ENCODE measurements at places on chromosomes 13 and 19.

DNA sequence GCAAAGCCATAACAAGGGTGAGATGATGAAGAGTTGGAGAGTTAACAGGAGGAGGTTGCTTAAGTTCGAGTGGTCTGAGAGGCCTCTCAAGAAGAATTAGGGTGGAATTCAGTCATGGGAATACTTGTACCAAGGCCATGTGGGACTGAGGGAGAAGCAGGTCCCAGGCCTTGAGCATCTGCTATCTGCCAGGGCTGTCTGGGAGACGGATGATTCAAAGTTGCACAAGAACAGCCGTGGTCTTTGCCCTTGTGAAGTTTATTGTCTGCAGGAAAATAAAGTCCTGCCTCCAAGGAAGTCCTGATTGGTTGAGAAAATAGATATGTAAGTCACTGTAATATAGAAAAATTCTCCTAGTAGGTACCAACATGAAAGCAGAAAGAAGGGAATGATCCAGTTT, 178.8 kb upstream of the RFC3 start:
- no peak for DNase-seq

- no peak for DNase-seq
Observed at GRCh38 chr19:58560921-58561320, 2.5 kb upstream of the UBE2M start.

DNA sequence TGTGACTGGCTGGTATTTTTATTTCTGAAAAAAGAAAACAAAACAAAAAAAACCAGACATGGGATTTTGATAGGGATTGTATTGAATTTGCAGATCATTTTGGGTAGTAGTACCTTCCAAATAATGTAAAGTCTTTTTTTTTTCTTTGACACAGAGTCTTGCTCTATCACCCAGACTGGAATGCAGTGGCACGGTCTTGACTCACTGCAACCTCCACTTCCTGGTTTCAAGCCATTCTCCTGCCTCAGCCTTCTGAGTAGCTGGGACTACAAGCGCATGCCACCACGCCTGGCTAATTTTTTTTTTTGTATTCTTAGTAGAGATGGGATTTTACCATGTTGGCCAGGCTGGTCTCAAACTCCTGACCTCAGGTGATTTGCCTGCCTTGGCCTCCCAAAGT, 4.2 kb downstream of the ZNF101 start:
- DNase-seq, result no peak

DNA sequence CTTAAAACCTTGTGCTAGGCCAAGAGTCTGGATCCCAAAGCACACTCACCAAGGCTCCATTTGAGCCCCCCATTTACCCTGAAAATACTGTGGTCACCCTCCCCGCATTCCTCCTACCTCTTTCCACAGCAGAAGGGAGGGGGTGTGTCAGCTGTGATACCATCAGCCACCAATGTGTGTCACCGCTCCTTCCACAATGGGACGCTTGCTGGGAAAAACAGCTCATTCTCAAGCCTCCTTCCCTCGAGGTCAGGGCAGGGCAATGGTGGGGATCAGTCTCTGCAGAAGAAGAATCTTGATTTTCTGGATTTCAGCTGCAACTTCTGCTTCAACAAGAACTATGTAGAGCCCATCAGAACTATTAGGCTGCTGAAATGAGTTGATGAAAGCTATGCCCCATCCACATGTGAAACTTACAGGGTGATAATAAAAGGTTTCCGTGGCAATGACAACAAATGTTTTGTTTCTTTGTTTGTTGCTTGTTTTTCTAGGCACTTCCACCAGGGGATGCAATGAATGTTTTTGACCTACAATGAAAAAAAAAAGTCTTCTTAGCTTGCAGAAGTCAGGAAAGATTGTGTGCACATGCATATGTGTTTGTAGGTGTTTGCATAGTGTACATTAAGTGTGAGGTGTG, 26.4 kb upstream of the ZNF507 start:
- no peak for DNase-seq

GRCh38 chr13:110506859-110507566, 54.5 kb downstream of the RAB20 start:
- DNase-seq, result no peak

GRCh38 chr13:106140476-106140875, 395.0 kb downstream of the EFNB2 start:
- no peak for DNase-seq

- DNase-seq, result no peak
Observed at GRCh38 chr13:35055705-35056104, 113.6 kb downstream of the NBEA start.

DNA sequence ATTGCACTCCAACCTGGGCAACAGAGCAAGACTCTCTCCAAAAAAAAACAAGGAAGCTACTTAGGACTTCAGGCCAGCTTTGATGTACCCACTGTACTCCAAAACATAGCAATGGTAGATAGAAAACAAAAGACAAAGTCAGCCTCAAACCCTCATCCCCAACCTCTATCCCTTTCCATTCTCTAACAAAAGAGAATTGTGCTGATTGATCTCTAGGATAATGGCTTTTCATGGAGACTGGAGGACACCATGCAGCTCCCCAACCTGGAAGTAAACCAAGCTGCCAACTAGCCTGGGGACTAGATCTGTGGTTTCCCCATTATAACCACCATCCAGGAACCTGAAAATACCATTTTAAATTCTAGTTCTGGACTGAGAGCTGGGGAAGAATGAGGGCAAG, 4.3 kb upstream of the ZDHHC20 start:
- no peak for DNase-seq

DNA sequence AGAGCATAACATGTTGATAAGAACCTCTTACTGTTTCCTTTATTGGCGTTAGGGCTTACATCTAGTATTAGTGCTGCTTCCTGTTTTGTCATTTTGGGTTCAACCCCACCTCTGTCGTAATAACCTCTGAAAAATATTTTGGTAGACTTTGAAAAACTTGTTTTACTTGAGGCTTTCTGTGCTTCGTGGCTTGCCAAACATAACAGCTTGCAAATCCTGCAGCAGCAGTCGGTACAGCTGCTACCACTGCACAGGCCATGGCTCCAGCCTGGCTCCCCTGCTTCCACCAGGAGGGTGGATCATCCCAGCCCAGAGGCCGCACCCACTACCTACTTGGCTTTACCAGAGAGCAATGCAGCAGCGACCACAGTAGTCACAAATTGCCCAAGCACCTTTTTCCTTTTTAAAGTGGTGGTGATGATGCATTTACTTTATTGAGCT, 11.8 kb upstream of the CEACAM4 start:
- no peak for DNase-seq

GRCh38 chr13:27920677-27921420, 1.0 kb downstream of the PDX1 start:
- no peak for DNase-seq

GRCh38 chr19:15891434-15891833, 6.4 kb downstream of the CYP4F2 start:
- no peak for DNase-seq

DNA sequence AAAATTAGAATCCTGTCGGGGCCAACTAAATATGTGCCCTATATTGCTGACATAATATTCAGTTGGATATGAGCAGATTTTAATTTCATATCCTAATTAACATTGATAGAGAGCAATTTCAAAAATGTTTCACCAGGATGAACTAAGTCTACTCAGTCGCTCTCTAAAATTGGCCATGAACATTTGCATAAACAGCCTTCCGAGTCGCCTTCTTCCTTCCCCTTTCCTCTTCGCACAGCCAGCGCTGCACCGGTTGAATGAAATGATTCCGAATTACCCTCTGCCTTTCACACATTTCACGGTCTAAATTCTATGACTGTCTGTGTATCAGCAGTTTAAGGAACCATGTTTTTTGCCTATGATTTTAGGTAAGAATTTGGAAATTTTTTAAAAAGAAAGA, 413.7 kb downstream of the LIG4 start:
- DNase-seq, result no peak

GRCh38 chr13:24854311-24854710, 90.3 kb downstream of the RNF17 start:
- DNase-seq, result no peak

DNA sequence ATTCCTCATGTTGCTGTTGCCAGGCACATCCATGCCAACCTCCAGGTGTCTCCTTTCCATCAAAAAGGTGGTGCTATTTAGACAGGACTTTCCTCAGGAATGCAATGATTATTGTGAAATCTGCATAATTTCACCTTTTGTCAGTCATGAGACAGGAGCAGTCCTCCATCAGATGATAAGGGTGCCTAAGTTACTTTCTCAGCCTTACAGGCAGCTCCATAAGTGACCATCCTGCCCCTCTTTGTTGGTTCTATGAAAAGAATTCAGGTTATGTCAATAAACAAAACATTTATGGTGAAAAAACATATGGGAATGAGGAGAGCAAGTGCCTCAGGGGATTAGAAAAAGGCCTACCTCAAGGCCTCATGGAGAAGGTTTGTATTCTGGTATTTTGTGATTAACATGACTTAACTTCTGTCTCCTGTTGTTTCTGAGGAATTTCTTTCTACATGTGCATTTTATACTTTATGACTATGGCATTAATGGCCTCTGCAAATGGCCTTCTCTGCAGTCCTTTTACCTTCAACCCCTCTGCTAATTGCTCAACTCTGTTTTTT, 110.3 kb upstream of the DIAPH3 start:
- no peak for DNase-seq

GRCh38 chr19:43901395-43902390, 33.4 kb downstream of the ZNF45 start:
- peak; percentile 79 for DNase-seq

- no peak for DNase-seq
Observed at GRCh38 chr13:73096638-73097037, 37.8 kb downstream of the KLF5 start.

DNA sequence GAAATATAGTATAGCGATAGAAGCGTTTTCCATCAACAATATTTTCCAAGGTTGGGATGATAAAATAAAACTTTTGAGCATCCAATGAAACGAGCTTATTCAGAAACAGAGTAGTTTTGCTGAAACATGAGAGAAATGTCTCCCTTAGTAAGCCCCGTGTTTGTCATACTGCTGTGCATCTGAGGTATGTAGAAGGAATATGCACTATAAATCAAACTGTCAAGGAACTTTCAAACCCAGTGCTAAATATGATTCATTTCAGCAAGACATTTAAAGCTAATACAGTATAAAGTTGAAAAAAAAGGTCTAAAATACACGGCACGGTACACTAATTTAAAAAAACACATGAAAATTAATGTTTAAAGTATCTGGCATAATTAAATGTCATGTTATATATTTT, 546.2 kb downstream of the SLITRK5 start:
- peak; percentile 5 for DNase-seq

GRCh38 chr13:19591864-19592263, 30.5 kb upstream of the TPTE2 start:
- no peak for DNase-seq

GRCh38 chr19:33674626-33675367, 53.0 kb downstream of the CHST8 start:
- DNase-seq, result no peak

DNA sequence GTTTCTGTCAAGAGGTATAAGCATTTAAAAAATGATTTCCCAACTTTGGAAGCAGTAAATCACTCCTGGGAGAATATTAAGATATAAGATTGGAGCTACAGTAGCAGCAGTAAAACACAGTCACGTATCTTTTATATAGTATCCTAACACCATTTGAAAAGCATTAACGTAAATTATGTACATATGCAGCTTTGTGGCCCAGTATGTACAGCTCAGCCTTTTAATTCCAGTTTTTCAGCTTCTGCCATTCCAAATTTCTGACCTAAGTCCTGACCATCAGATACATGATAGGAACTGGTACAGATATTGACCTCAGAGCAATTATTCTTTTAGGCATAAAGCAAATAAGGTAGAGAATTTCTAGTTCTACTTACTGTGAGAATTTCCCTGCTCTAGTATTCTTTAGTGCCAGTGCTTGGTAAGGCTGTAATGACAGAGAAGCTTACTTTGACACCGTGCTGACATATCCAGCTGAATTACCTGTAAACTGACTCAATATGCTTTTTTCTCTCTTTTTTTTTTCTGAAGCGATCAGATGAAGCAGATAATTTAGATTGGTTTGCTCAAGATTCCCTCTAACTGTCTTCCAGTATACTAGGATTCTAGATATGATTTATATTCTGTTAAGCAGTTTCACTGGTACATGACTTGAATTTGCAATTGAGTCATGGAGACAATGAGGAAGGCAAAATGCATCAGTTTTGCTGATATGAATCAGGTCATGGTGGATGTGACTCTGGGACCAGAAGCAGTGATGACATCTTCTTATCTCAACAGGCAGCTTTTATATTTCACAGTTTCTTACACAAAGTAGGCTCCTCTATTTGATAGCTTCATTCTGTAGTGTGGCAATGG, 703.6 kb downstream of the SLITRK6 start:
- DNase-seq, result no peak

- DNase-seq, result no peak
Observed at GRCh38 chr13:110676595-110677587, 29.0 kb downstream of the CARS2 start.

DNA sequence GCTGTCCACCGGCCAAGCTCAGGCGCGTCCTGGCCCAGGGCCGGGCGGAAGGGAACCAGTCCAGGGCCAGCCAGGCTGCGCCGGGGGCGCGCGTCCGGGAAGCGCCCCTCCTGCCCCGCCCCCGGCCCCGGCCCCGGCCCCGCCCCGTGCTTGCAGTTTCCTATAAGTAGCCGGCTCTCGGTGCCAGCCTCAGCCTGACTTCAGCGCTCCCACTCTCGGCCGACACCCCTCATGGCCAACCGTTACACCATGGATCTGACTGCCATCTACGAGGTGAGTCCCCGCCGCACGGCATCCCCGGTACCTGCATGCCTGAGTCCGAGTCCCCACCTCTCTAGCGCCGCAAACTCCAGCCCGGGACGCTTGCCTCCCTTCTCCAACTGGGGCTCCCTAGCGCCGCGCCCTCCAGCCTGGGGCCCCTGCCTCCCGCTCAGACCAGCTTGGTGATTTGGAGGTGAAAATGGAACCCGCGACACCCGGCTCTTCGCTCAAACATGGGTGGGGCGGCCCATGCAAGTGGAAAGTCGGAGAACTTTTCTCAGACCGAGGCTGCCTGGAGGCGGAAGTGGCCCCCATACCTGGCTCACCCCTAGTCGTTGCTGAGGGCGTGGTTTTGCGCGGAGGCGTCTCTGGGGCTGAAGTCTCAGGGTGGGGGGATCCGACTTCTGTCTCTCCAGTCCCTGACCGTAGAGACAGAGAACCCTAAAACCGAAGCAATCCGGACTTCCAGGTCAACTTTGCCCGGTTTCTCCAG, at the start of gene ZFP36:
Gene ZFP36, plus strand, starts transcription at position 192 of the 754 bp plus-strand sequence. Its CDS starts 58 bp downstream, at position 250.
- peak; percentile 56 for DNase-seq

DNA sequence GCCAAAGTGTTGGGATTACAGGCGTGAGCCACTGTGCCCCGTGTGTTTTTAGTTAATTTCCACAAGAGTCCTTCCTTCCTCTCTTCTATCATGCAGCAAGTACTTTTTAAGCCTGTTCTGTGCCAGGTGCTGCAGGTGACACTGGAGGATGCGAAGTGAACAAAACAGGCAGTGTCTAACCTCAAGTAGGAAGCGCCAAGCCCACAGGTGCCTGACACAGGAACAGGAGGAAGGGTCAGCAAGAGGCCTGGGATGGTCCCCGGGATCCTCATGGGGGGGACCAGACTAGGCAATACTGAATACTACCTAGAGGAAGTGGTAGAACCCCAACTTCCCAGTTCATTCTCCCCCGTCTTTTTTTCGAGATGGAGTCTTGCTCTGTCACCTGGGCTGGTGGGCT, 1.8 kb upstream of the CALR start:
- no peak for DNase-seq

- DNase-seq, result no peak
Observed at GRCh38 chr13:111393221-111393790, 72.9 kb downstream of the TEX29 start.

- DNase-seq, result no peak
Observed at GRCh38 chr19:10979951-10980381, 19.1 kb downstream of the SMARCA4 start.

GRCh38 chr13:22161871-22162270, 491.0 kb downstream of the FGF9 start:
- no peak for DNase-seq

- no peak for DNase-seq
Observed at GRCh38 chr19:4776436-4777211, 14.9 kb upstream of the FEM1A start.

Measured in right renal pelvis (tissue), 4 donors.